A549 treated with Hydrocortisone at 1 μM for 4 hours (cell line): ENCODE measurements at places on chromosomes 1 and 21. TPM values are rescaled to one million over a fixed set of nuclear protein-coding genes. Genes with fewer than 3 reads are reported as not detected.

The FASLG gene
- not detected in 5 replicates for total RNA-seq

The CYP4B1 gene
- 0.09 to 0.10 TPM (median 0.10 TPM) in 3 of 5 replicates, not detected in the others for total RNA-seq

The ASAP3 gene
- total RNA-seq: 5.4 to 7.7 TPM (median 6.9 TPM) in 5 replicates

The F13B gene
- 0.05 to 0.08 TPM (median 0.07 TPM) in 5 replicates for total RNA-seq

The RHOU gene
- 8.9 to 15.1 TPM (median 11.6 TPM) in 5 replicates for total RNA-seq

The KCNA3 gene
- not detected in 5 replicates for total RNA-seq

The OR2W3 gene
- not detected in 5 replicates for total RNA-seq

The LRRC3 gene
- 1.7 to 2.3 TPM (median 2.2 TPM) in 5 replicates for total RNA-seq

The CD52 gene
- total RNA-seq: not detected in 5 replicates

The BLACAT1 gene
- 0.03 to 0.06 TPM in 2 of 5 replicates, not detected in the others for total RNA-seq
